ENCODE measurements at places on chromosomes 4 and X.

GRCh38 chr4:78627046-78627965, 75.7 kb downstream of the ANXA3 start:
- DNase-seq, result no peak

DNA sequence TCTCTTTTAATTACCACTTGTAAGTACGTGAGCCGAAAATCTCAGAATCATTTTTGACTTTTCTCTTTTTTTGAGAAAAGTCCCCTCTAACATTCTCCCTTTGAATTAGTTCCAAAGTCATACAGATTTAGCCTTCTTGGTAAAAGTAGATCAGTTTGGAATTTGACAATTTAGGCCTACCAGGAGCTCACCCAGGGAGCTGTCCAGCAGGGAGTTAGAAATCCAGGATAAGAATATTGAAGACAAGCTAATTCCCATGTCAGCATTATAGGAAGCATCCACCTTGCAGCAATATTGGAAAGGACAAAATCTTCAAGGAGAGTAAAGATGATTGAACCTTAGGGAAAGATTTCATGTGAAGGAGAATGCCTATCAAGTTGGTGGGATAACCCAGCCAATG, 352.2 kb upstream of the CPEB2 start:
- no peak for DNase-seq

- DNase-seq, result no peak
Measured at GRCh38 chr4:16290681-16291420, 64.6 kb upstream of the TAPT1 start.

DNA sequence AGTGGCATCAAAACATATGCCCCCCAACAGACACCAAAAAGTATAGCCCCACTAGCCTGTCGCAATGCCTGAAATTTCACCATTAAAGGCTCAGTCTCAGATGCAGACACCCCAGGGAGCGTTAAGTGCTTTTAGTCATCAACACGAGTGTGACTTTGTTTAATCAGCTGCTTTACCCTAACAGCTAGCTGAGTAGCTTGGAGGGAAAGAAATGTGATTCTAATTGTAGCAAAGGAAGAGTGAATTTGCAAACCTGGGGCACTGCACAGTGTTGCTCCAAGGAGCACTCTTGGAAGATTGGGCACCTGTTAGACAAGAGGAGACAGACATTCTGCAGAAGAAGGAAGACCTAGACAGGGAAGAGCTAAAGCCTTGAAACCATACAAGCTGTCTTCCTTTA, 145.1 kb downstream of the BEND2 start:
- no peak for DNase-seq

GRCh38 chr4:2939383-2940243, 23.6 kb downstream of the NOP14 start:
- peak; percentile 59 for DNase-seq

DNA sequence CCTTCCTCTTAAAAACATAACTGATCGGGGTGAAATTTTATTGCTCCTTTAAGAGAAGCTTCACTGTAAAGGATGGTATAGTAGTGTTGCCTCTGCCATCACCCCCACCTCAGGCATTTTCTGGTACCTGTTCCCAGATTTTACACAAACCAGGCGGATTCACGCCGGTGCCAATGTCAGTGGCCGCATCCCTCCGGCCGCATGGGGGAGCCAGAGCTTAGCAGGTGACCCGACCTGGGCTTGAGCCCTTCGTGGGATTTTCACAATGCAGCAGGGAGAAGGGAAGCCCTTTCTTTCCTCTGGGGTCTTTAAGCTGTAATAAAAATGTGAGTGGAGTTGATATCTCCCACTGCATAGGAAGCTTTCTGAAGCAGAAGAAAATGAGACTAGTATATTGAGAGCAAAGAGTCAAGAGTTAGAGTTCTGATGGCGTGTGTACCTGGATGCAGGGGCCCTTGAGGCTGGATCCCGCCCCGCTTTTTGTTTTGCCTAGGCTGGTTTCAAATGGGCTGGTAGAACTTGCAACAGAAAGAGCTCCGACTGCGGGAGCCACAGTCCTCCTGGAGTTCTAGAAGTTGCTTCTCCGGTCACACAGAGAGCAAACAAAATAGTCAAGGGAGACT, 59.4 kb downstream of the POLR2B start:
- DNase-seq, result peak; percentile 67

GRCh38 chrX:120301960-120302359, 9.3 kb downstream of the TMEM255A start:
- no peak for DNase-seq

Data from activated CD8-positive, alpha-beta memory T cell treated with anti-CD3 and anti-CD28 coated beads, Interleukin-2, amount 50 U/mL, for 48 hours (primary cell).